NB4 (cell line): ENCODE measurements at places on chromosomes 13 and 19.

DNA sequence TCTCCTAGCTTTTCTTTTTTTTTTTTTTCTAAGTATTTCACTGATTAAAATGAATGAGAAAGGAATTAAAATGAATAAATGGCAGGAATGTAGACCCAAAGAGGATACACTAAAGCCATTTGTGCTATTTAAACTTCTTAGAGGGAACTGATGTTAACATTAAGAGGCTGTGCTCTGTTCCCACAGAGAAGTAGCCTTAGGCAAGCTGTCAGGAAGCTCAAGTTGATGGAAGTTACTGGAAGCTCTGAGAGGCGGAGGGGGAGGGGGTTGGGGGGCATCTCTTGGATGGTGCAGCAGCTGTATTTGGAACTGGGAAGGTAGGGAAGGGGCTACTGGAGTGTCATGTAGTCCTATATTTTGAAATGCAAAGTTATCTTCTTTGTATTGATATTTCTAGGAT, 168.2 kb downstream of the DNAJC15 start:
- DNase-seq, result no peak

GRCh38 chr19:44722131-44723121, 23.5 kb downstream of the CEACAM16 start:
- peak; percentile 91 for DNase-seq

DNA sequence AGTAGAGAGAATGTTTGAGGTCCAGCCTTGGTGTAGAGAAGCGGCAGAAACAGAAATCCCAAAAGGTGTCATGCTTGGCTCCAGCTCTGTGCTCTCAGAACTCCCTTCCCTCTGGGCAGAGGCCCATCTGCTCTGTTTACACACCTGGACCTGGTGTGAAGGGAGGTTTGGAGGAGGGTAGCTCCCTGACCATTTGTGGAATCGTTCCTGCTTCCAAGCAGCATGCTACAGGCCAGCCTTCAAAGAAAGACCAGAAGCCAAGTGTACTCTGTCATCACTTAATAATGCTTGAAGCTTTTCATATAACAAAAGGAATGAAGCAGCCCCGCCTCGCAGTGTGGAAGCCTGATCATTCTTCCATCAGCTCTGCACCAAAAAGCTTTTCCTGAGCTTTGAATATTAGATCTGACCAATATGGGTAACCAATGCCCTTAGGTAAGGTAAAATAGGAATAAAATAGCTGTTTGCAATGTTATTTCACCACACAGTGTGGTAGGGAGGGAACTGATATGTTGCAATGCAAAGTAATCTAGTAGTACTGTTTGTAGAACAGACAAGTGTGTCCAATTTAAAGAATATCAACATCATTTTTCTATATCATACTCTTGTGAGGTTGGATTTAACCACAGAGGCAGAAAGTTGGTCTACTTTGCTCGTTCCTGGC, 63.3 kb downstream of the ZIC5 start:
- DNase-seq, result peak; percentile 26

DNA sequence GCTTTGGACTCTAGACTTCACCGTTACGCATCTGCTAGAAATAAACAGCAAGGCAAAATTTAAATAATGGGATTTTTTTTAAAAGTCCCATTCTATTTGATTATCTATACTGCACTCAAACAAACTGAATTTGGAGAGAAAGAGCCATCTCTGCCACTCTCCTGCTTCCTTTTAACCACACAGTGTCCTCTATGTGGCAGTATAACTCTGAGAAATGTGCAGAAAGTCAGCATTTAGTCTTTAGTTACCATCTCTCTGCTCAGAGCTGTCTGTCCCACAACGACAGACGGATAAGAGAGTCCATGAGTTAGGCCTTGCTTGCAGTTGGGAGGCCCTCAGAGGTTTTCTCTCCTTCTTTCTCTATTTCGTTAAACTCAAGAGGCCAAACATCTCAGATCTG, 21.2 kb downstream of the CCNA1 start:
- peak; percentile 81 for DNase-seq

DNA sequence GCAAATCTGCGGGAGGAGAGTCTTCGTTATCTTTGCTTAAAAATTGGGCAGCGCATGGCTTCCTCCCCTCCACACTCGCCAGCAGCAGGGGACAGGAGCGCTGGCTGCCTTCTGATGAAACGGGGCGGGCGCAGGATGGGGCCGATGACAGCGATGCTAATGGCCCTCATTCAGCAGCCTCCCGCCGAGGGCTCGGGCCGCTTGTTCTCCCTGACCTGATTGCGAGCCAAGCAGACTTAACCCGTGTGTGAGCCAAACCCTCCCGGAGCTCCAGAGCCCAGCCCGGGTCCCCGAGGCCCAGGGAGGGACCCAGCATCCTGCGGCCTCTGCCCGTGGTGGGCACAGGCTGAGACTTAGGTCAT, 90.3 kb downstream of the KDM4B start:
- DNase-seq, result no peak

DNA sequence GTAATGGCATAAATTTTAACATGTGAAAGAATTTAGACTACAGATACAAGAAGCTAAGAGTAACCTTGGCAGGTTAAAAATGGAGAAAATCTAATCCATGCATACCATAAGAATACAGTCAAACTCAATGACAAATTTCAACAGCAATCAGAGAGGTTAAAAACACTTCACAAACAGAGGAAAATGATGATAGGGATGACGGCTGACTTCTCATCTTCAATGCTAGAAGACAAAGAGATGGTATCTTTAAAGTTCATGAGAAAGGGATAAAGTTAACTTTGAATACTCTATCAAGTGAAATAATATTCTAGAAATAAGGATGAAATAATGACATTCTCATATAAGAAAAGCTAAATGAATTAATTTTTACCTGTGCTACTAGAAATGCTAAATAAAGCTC, 1130.2 kb upstream of the MIR17HG start:
- DNase-seq, result no peak

GRCh38 chr19:11345122-11345803, 805 bp downstream of the TMEM205 start:
- no peak for DNase-seq

DNA sequence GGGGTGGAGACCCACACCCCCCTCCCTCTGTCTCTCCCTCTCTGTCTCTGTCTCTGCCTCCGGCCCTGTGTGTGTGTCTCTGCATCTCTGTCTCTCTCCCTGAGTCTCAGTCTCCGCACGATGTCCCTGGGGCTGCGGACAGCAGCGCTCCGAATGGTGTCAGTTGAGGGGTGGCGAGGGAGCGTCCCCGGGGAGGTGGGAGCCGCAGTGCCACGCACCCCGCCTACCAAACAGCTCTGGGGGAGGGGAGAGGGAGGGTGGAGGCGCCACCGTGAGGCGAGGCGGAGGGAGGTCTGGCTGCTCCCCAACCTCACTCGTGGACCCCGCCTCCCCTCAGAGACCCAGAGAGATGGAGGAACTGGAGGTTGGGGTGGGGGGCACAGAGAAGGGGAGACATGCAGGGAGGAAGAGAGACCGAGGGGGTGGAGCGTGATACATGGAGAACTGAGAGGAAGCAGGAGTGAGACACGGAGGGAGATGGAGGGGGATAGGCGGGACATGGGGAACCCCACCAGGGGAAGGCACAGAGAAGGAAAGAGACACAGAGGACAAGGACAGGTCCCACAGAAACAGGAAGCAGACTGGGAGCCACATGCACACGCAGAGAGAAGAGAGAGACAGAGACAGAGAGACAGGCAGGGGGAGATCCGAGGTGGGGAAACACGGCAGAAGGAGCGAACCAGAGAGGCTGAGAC, 7.2 kb downstream of the ERFL start:
- DNase-seq, result no peak

DNA sequence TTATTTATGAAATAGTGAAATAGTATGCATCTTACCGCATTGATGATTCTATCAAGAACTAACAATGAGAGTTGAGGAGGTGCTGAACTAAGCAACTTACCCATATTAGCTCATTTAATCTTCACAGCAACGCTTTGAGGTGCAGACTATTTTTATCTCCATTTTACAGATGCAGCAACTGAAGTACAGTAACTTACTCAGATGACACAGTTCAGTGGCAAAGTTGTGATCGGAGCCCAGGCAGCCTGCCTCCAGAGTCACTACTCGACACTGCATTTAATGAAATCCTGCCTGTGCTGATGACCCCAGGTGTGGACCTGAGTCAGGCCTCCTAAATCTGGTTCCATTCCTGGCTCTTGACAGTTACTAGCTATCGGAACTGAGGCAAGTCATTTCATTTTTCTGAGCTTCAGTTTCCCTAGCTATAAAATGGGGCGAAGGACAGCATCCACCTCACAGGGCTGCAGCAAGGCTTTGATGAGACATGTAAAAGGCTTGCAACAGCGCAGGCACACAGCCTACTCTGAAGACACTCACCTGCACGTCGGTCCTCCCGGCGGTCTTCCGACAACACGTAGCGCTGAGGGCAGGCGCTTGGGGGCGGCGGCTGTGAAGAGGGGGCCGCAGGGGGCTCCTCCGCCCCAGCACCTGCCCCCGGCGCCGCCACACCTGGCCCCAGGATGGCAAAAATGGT, 1.5 kb downstream of the MYPOP start:
- no peak for DNase-seq

DNA sequence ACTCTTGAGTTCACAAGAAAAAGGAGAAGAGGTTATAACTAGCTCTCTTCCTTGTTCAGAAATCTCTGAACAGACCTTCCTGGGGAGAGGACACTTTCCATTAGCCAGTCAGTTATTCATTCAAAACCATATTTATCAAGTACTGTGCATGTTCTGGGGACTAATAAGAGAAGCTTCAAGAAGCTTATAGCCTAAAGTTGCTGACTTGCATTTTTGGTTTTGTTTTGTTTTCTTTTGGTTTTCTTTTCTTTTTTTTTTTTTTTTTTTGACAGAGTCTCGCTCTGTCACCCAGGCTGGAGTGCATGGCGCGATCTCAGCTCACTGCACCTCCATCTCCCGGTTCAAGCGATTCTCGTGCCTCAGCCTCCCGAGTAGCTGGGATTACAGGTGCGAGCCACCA, 471.4 kb downstream of the KLF12 start:
- DNase-seq, result no peak

DNA sequence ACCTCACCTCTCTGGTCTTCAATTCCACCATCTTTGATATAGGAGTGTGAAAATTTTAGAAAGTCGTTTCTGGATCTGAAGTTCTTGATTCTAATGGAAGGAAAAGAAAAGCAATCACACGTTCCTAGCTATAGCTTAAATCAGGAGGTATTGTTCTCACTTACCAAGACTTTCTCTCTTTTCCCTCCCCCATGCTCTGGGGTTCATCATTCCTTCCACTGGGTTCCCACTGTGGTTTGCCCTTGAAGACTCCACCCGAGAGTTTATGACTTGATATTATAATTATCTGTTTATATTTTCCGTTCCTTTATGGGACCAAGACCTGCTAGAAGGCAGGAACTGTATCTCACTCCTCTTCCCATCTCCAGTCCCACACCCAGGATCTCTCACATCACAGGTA, 76.6 kb downstream of the AKAP11 start:
- no peak for DNase-seq

- DNase-seq, result peak; percentile 79
Measured at GRCh38 chr13:27952876-27953675, 16.0 kb downstream of the CDX2 start.

GRCh38 chr19:58117841-58118575, 20.0 kb upstream of the ZSCAN18 start:
- DNase-seq, result no peak

DNA sequence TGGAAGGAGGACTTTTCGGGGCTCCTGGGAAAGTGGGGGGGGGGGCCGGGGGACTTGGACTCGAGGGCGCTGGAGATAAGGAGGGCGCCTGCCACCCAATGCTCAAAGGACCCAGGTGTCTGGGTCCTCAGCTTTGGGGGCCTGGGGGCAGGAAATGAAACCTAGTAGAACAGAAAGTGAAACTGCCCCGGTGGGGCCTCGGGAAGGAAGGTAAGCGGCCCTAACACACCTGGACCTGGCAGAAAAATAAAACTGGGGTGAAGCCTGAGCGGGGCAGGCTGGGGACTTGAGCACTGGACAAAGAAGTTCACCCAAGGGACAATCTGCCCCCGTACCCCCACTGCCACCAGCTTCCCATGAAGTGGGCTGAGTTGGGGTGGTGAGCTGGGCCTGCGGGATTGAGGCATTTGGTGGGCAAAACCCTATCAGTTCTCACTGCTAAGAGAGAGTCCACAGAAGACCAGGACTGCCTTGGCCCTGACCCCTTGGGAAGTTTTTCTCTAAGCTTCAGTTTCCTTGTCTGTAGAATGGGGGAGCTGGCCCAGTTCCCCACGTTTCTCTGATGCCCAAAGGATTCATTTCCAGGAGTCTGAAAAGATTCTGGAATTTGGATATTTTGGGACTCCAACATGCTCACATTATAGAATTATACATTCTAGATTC, 2.3 kb downstream of the PRKD2 start:
- no peak for DNase-seq

- peak; percentile 68 for DNase-seq
Measured at GRCh38 chr13:27619728-27620376, 477 bp downstream of the LNX2 start.

- peak; percentile 31 for DNase-seq
Measured at GRCh38 chr13:27130979-27131623, 40.5 kb downstream of the USP12 start.

GRCh38 chr13:101140087-101140770, 276.1 kb downstream of the NALCN start:
- DNase-seq, result no peak

GRCh38 chr13:29182216-29182615, 362.1 kb downstream of the MTUS2 start:
- no peak for DNase-seq

GRCh38 chr19:8592231-8593009, 15.2 kb upstream of the MYO1F start:
- peak; percentile 67 for DNase-seq

DNA sequence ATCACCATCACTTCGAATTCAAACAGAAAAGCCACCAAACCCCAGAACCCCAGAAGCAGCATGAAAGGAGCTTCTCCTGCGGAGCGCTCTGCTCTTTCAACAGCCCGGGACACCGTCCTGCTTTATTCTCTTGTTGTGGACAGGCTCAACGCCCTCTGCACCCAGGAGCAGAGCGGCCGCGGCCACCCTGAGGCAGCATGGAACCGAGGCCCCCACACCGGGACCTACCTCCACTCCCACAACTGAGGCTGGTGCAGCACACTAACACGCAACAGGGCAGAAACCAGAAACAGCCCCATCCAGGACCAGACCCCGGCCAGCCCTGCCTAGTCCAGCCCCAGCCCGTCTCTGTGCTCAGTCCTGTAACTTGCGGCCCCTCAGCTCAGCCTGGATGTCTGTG, 7.2 kb downstream of the AP3D1 start:
- no peak for DNase-seq

DNA sequence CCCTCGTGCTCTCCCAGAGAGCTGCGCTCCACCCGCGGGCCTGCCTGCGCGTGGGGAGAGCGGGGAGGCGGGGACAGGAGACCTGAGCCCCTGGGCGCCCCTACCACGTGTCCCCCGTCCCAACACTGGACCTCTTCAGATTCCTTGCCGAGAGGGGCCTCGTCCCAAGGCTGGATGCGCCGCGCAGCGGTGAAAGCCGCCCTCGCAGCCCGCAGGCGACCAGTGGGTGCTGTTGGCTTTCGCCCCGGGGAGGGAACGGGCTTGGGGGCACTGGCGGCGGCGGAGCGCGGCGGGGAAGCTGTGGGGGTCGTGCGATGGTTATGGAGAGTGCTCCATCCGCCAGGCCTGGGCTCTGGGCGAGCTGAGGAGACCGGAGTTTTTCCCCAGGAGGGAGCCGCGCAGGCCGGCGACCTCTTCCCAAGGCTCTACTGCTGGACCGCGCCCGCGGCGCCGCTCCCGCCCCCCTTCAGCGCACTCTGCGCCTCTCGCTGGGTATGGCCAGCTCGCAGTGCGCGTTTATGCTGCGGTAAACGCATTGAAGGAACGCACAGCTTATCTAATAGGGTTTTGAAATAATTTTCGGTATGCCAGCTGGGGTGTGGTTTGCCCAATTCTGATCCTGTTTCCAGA, 17.2 kb upstream of the RNF17 start:
- DNase-seq, result peak; percentile 48
